Left renal cortex interstitium (tissue), 4 donors: ENCODE measurements at places on chromosomes 2 and 18. TPM values are rescaled to one million over a fixed set of nuclear protein-coding genes. Genes with fewer than 3 reads are reported as not detected.

GRCh38 chr2:161041356-161041755, 118.9 kb upstream of the TANK start:
- DNase-seq = no peak

DNA sequence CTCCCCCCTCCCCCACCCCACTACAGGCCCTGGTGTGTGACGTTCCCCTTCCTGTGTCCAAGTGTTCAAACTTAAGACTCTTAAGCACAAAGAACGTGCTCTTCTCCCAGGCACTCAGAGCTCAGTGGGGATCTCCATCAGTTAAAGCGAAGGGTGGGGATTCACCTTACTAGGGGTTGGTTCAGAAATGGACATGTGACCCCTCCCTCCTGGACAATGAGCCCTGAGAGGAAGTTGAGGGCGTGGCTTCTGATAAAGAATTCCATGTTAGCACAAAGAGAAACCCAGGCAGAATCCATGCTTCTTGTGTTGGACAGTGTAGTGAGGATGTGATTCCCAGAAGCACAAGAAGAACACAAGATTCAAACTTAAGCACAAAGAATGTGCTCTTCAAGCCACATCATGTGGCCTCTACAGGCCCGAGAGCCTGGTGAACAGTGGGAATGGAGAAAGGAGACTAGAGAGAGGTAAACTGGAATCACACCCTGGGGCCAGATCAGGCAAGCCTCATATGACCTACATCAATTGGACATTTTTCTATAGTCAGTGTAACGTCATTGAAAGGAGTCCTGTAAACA, 78.1 kb upstream of the TTC39C start:
- no peak for DNase-seq

GRCh38 chr2:238771218-238771617, 76.7 kb upstream of the TWIST2 start:
- no peak for DNase-seq

The UPP2 gene
- 7.8 TPM for polyA plus RNA-seq

- DNase-seq = no peak
Observed at GRCh38 chr2:23467618-23468017, 82.6 kb downstream of the KLHL29 start.

DNA sequence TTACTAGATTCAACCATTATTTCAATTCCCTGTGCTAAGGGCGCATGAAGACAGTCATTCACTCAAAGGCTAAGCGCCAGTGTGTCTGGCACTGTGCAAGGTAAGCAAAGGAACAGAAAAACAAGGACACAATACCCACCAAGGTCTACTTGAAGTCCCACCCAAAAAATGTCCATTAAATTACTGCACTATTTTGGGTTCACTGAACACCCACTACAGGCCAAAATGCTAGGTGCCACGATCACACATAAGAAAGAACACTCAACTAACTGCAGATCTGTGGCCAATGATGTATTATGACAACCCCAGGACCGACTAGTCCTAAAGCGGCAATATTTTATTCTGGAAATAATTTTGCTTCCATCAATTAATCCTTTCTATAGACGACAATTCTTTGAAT, 1.8 kb downstream of the TMEM131 start:
- DNase-seq = no peak

- no peak for DNase-seq
Observed at GRCh38 chr2:225493420-225494099, 94.0 kb downstream of the NYAP2 start.

The NRP2 gene
- 64.2 TPM for polyA plus RNA-seq

- no peak for DNase-seq
Observed at GRCh38 chr2:240449764-240450531, 14.5 kb downstream of the GPC1 start.

The MERTK gene
- polyA plus RNA-seq = 23.5 TPM

DNA sequence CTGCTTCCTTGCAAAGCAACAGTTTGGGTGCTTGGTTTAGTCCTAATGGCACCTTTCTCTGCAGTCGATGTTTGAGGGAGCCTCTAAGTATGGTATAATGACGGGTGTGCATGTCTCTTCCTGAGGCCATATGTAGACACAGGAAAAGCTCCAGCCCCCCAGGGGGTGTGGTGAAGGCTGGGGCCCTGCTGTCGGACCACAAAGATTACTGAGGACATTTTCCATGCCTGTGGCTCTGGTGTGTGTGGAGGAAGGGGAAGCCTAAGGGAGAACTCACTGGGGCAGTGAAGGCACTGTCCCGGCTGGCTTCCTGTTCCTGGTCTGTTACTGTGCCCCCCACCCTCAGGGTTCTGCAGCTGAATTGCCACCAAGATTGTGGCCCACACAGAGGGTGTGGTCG, 187.1 kb downstream of the FHOD3 start:
- DNase-seq = no peak

DNA sequence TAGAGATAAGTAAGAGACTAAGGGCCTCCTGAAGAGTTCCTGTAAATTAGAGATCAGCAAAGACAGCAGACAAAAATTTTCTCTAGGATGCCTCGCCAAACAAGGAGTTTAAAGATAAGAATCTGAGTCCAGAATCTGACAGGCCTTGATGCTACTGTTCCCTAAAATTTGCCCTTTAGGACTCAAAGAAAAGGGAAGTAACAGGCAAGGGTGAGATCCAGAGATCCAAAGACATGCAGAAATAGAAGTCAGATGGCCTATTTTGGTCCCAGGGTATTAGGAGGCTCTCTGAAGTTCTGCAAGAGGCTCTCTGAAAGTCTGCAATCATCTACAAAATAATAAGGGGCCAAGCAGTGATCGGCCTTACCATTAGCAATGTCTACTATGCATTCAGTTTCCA, 33.0 kb downstream of the GALNT5 start:
- no peak for DNase-seq

The MATN3 gene
- 3.3 TPM for polyA plus RNA-seq

The FARSB gene
- 26.2 TPM for polyA plus RNA-seq

The AKAIN1 gene
- not detected for polyA plus RNA-seq

DNA sequence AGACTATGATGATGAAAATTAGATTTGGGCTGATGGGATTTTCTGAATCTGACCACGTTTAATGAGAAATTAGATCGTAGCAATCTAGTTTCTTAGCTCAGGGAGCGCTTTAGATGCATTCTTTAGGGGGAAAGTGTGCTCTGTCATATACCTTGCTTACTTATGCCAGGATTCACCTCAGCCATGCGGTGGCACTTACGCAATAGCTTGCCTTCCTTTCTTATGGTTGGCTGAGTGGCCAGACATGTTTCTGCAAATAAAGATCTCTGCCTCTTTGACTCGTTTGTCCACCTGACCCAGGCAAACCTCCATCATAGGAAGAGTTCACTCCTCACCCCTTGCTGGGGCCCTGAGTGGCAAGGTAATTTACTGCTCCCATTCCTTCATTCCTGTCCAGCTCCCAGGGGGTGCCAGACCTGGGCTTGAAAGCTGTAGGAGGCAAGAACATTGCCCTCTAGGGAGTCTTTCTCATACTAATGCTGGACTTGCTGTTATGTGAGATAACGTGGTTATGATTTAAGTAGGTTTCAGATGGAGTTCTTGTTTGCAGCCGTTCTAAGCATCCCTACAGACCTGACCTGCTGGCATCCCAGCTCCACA, 57.1 kb downstream of the FBLN7 start:
- no peak for DNase-seq

The ALPG gene
- polyA plus RNA-seq = not detected

The TLX2 gene
- not detected for polyA plus RNA-seq

DNA sequence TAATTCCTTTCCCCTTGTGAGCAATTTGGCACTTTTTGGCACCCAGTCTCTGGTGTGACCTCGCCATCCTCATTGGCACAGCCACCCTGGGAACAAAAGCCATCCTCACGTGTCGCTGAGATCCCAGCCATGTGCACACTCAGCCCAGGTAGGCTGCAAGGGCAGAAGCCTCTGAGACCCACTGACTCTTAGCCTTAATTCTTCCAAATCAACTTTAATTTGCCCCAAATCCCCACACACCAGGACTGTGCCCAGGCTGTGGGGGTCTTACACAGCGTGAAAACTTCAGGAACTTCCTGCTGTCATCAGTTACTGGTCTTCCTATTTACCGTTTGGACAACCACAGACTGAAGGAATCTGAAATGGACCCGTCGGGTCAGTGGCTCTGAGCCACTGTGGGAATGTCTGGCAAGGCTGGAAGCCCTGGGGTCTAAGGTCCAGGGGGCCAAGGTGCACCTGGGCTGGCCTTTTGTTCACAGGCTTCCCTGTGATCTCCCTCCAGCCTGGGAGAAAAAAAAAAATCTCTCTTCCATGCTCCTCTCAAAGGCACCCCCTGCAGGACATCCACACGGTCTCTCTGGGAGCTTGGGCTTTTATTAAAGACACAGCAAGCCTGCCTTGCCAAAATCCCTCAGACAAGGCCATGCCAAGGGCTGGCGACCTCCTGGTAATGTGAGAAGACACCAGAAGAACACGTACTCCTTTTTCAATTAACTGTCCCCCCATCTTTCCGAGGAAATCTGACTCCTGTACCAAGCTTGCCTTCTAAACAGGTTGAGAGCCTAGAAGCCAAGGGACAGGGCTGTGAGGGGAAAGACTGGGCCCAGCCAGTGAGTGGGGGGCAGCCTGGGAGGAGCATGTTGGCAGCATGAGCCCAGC, 42.1 kb upstream of the LAPTM4A start:
- no peak for DNase-seq

DNA sequence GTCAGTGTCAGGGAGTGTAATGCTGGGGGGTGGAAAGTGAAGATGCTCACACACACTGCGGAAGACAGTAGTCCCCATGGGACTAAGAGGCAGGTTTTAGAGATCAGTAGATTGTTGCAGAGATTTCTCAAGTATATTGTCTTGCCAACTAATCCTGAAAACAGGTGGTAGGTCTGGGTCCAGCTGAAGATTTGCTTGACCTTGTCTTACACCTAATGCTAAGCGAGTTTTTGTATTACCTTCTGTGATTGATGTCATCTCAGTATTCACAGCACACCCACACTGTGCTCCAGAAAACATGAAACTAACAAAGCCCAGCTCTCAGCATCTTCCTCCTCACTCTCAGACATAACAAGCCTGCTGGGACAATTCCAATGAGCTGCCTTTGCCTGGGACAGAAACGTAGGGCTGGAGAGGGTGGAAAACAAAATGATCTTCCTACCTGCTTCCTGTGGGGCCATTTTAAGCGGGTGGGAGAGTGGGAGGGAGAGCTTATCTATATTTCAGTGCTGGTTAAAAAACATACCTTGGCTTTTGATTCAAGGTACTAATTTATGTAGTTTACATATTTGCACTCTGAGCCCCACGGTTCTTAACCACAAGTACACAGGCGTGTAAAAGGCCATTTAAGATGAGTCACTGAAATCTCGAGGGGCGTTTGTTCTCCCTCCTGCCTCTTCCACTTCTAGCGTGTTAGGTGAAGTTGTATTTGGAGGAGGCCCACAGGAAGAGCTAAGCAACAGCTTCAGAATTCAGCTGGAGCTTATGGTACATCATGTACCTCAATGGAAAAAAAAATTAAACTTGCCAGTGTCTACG, 23.1 kb upstream of the RBMS1 start:
- DNase-seq = no peak

GRCh38 chr2:3000968-3001367, 376.6 kb downstream of the EIPR1 start:
- DNase-seq = no peak

The EVA1A gene
- 15.7 TPM for polyA plus RNA-seq

DNA sequence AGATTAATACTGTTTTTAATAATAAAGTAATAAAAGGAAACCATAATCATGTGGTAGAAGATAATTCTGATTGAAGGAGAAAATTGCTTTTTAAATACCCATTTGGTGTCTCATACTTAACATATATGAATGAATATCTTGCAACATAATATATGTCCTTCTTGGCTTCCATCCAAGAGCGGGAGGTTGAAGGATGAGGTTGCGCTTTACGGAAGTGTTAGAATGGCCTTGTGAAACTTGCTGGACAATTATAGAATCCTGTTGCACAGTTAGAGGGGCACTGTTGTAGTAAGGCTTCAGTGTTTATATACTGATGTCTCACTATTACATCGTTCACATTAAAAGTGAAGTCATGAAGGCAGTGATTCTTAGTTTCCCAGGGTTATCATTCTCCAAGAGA, 9.4 kb downstream of the INSIG2 start:
- no peak for DNase-seq

DNA sequence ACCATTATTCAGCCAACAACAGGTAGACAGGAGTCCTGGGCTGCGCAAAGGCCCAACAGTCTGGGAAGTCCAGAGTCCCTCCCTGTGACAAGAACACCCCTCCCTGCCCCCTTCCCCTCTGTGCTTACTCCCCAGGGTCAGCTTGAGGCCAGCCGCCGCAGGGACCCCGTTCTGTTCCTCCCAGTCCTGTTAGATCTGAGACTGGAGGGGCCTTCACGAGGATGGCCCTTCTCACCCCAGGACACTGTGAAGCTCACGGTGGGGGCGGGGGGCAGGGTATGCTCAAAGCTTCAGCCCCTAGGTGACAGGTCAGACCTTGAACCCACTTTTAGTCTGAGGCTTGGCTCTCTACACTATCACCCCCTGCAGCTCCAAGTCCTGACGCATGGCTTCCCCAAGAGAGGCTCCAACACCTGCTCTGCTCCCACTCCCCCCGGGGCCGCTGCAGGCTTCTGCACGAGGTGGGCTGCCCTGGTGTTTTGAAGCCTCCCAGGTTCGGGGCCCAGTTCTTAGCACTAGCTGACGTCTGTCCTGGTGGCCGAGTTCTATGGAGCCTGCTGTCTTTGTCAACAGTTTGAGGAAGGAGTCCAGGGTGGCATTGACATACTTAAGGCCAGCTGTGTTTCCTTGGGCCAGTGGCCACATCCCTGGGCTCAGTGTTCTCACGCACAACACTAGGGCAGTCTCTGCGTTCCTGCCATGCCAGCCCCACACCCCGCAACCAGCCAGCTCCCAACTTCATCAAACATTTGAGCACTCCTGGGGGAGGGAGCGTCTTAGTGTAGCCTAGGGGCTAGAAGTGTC, 37.2 kb upstream of the HPCAL1 start:
- no peak for DNase-seq

The SERPINB11 gene
- polyA plus RNA-seq = not detected

DNA sequence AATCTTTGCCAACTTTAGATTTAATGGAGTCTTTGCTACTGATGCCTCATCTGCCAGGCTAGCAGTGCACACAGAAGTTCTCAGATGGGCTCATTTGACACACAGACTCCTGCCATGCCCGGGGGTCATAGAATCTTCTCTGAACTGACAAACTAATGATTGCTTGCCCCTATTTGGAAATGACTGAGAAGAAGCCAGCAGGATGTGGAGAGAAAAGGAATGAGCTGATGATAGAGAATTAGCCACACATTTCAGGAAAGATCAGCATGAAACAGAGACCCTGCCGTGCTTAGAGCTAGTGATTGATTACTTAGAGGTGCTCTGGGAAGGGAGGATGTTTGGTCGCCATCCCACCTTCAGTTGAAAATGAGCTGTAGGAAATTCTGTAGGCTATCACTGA, 178.5 kb downstream of the TPGS2 start:
- no peak for DNase-seq

- DNase-seq = no peak
Observed at GRCh38 chr2:15642011-15642814, 50.5 kb downstream of the DDX1 start.

DNA sequence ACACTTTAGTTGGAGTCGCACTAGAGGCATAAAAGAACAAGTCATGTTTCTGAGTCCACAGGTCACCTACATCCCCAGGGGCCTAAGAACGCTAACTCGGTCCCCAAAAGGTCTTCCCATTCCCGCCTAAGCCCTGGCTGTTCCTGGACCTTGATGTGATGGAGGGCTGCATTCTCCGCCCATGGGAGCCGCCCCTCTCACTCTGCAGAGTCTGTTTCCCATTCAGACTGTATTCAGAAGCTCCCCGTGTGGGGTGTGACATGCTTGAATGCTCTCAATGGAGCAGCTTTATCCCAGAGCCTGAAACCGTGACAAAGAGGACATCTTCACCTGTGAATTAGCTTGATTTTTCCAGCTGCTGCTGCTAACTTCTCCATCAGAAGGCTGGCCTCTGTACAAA, 319.0 kb upstream of the KLHL29 start:
- DNase-seq = no peak

The CTLA4 gene
- polyA plus RNA-seq = not detected

- DNase-seq = no peak
Observed at GRCh38 chr2:85584354-85584856, at the start of gene VAMP5. Gene VAMP5, plus strand, starts transcription at chr2:85584431. Its CDS starts 60 bp downstream, at chr2:85584491.
